Muscle of leg (tissue), 16 donors: ENCODE measurements at places on chromosomes 3 and 15.

GRCh38 chr3:41290306-41290705 lies 91.0 kb downstream of the CTNNB1 start:
- DNase-seq, result no peak

DNA sequence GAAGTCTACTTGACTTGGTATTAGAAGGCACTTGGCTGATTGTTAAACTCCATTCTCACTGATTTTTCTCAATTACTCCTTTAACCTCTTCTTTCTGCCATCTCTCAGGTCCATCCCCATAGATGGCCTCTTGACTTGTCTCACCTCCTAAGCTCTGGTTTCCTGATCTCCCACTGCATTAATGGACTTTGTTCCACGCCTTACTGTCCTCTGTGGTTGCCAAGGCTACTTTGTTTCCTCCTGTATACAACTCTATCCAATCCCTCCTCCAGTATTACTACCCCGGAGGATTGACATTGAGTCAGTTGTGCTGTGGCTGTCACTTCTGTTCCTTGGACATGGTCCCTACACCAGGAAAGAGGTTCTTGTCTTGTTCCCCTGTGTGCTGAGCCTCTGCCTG lies 10.6 kb upstream of the GLCE start:
- DNase-seq, result no peak

- DNase-seq, result no peak
Measured at GRCh38 chr3:178193846-178194245, 342.4 kb upstream of the KCNMB2 start.

- DNase-seq, result no peak
Measured at GRCh38 chr3:177657243-177657642, 460.0 kb upstream of the TBL1XR1 start.

GRCh38 chr3:66602237-66602636 lies 101.4 kb upstream of the LRIG1 start:
- DNase-seq, result no peak

- DNase-seq, result peak; percentile 52
Measured at GRCh38 chr3:28867836-28868235, 413.0 kb upstream of the RBMS3 start.

DNA sequence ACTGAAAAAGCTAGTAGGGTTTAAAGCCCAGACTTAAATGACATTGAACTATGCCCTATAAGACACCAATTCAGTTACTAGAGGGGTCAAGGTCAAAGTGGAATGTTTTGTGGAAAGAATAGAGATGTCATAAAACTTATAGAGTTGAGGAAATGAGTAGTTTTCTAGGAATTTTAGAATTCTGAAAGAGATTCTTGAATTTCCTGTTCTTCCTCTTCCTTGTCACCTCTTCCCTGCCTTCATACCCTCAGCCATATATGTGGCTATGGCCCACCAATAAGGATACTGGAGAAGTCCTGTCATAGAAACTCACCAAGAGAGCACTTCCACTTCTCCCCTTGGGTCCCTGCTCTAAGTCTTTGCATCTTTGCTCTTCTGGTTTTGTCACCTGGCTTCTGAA lies 104.9 kb upstream of the TGFBR2 start:
- no peak for DNase-seq

- no peak for DNase-seq
Measured at GRCh38 chr3:113200946-113201345, 10.4 kb upstream of the BOC start.

DNA sequence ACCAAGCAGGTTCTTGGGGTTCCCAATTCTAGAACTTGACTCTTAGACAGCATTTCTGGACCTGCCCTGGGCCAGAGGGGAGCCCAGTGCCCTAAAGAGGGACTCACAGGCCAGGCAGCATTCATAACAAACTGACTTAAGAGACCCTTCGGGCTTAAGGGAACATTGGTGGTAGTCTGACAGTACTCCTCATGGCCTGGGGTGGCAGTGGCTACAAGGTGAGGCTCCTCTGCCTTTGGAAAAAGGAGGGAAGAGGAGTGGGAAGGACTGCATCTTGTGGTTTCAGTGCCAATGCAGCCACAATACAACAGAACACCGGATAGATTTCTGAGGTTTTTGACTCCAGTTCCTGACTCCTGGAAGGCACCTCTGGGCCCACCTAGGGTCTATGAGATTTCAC lies 172.2 kb upstream of the STRIT1 start:
- no peak for DNase-seq

DNA sequence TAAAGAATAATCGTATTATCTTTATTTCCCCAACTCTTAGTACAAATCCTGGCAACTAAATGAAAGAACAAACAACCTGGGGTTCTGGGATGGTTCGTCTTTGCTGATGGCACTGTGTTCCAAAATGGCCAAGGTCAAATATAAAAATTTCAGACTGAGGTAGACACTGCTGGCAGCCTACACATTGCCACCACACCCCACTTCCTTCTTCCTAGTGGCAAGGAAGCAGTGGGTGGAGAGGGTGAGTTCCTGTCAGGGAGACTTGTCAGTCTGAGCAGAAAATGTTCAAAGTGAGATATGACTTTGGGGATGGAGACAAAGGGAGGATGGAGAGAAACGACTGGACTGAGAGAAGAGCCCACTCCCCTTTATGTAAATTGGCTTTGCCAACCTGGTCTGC lies 69.6 kb downstream of the LMCD1 start:
- no peak for DNase-seq

DNA sequence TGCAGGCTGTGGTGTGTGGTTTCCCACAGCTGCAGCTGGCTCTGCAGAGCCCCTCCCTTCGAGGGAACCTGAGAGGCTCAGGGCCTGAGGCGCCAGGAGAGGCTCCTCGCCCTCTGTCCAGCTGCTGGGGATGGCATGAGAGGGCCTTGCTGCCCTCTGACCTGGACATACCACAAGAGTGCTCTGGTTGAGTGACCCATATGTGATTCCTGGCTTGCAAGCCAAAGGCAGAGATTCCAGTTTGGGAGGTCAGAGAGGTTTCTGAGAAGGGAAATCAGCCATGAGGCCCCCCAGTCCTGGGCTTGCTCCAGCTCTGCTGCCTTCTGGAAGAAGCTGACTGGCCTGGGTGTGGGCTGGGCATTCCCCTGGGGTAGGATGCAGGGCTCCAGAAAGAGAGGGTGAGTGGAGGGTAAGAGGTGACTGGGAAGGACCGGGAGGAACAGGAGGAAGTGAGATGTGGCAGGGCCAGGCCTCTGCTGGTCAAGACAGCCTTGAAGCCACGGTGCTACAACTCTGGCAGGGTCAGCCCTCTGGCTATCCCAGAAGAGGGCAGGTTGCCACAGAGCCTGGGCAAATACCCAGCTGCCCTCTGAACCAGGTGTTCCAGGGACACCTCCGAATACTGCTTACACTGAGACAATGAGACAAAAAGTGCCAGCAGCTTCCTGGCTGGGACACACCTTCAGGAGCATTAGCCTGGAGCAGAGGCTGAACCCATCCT lies 16.0 kb upstream of the SRP14 start:
- DNase-seq, result peak; percentile 83

GRCh38 chr3:11587766-11588165 lies 55.9 kb downstream of the VGLL4 start:
- DNase-seq, result no peak

GRCh38 chr3:190722181-190722905 lies 140.2 kb downstream of the GMNC start:
- no peak for DNase-seq

- no peak for DNase-seq
Measured at GRCh38 chr3:4660936-4661335, 167.8 kb downstream of the ITPR1 start.

GRCh38 chr3:139427283-139428060 lies 38.0 kb upstream of the COPB2 start:
- peak; percentile 85 for DNase-seq

GRCh38 chr15:40092979-40093869 lies 15.5 kb downstream of the BMF start:
- peak; percentile 84 for DNase-seq

GRCh38 chr3:134682196-134682880 lies 31.5 kb upstream of the KY start:
- DNase-seq, result no peak

DNA sequence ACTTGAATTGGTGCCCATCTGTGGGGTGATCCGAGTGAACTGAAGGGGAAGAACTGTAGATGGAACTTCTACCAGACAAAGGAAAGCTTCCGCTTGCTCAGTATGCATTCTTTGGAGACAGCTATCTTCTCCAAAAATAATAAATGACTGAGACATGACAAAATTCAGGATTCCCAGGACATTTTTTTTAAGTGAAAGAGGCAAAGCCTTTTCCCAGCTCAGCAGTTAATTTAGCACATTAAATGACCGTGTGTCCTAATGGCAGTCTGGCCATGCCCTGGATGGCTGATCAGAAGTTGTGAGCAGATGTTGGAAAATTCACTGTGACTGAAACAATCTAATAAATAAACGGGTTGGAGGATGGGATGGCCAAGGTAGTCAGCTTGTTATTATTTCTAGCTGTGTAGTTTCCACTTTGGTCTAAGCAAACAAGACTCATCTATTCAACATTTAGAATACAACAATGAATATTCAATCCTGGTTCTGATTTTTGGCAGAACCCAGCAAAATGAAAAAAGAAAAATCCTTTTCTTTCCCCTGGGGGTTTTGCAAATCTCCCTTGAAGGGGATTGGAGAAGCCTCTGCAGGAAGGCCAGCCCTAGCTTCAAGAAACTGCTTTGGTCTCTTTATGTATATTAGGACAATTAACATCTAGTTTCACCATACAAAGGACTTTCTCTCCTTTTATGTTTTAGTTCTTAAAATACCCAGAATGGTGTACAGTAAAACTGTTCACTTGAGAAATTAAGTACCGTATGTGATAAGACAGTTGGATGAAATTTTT lies 540.9 kb upstream of the MDFIC2 start:
- peak; percentile 26 for DNase-seq

GRCh38 chr3:76941376-76941775 lies 98.5 kb upstream of the ROBO2 start:
- DNase-seq, result no peak

- no peak for DNase-seq
Measured at GRCh38 chr3:53805463-53806159, 40.6 kb downstream of the CHDH start.
